Pons (tissue), 1 donor: ENCODE measurements at places on chromosomes 12 and 14.

GRCh38 chr12:114319422-114319821 lies 86.5 kb downstream of the TBX5 start:
- no peak for DNase-seq

- peak; percentile 86 for DNase-seq
Measured at GRCh38 chr14:34711169-34711568, 3.2 kb downstream of the CFL2 start.

DNA sequence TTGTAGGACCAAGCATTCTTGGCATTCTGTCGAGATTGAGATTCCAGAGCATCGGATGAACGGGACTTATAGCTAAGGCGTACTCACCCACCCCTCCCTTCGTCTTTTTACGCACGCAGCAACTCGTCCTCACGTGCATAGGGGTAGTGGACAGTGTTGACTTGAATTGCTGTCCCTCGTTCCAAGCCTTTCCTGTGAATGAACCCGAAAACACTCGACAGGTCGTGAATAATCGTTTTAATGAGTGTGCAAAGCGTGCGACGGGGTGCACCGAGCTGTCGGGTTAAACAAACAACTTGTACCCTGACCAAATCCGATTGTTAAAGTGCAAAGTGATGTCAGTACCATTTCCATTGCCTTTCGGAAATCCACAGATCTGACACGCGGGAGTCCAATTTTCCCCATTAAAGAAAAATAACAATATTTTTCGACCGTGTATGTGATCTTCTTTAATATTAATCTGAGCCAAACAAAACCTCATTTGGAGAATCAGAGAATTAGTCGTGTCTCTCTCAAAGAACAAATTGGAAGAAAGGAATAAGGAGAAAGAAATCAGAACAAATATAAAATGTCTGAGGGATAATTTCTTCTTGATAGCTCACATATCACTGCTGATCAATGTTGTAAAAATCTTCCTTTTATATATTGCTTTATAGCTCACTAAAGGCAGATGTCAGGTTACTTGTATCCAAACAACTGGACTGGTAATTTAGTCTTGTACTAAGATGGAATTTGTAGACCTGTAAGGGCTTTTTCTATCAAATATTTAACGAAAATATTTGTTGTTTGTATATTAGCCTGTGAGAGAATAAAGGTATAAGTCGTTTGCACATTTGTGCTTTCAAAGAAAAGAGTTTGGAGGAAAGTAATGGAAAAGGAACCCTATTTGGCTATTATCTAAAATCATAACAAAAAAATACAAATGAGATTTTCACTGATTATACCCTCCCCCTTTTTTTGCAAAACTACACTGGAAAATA lies 11.8 kb downstream of the FOXG1 start:
- no peak for DNase-seq

DNA sequence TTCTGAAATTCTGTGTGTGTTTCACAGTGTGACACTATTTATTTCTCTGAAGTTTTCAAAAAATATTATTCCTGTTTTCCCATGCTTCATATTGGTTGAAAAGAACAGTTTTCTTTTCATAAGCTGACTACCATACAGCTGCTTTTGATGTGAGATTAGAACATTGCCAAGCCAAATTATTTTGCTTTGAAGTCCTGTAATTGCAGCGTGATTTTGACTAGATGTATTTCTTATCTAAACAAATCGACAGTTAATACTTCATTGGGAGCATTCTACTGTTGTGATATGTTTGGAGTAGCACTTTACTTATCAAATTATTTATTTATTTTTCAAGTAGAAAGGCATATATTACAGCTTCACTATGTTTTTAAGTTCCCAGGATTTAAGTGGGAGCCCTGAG lies 132.0 kb downstream of the DACT1 start:
- DNase-seq, result no peak

DNA sequence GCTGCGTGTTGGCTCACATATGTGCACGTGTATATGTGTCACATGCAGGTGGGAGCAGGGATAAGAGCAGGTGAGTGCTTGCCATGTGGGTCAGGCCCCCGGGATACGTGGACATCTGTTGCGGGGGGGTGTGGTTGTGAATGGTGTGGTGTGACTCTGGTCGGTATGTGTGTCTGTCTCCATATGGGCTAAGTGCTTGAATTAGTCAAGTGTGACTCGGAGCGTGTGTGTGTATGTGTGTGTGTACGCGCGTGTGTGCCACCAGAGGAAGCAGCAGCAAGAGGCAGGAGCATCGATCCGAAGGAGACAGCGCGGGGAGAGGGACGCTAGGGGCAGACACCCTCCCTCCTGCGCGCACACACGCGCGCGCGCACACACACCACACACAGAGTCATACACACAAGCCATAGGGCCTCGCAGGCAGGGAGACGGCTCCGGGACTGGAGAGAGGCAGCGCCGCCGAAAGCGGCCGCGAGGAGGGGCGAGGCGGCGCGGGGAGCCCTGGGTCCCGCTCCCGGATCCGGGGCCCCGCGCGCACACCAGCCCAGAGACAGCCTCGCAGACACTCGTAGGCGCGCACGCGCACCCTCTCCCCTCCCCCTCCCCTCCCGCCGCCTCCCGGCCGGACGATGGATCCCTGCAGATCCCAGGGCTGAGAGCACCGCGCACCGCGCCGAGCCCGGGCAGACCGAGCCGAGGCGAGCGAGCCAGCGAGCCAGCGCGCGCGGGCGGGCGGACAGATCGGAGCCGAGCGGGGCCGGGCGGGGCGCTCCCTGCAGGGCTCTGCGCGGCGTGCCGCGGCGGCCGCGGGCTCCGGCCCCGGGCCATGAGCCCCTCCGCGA lies at the start of gene ASIC1:
Gene ASIC1 (plus strand): TSS at position 597 of the 842 bp plus-strand sequence. CDS start 1,171 bp downstream, outside the sequence.
- peak; percentile 48 for DNase-seq

- DNase-seq, result peak; percentile 18
Measured at GRCh38 chr12:123713398-123713797, 1.2 kb downstream of the ATP6V0A2 start.

GRCh38 chr14:104723651-104724406 lies at the start of gene ADSS1:
Gene ADSS1 (plus strand): TSS chr14:104724229. CDS start chr14:104724271, 42 bp downstream.
- peak; percentile 46 for DNase-seq

- no peak for DNase-seq
Measured at GRCh38 chr14:61077951-61078720, 97.1 kb downstream of the SLC38A6 start.

DNA sequence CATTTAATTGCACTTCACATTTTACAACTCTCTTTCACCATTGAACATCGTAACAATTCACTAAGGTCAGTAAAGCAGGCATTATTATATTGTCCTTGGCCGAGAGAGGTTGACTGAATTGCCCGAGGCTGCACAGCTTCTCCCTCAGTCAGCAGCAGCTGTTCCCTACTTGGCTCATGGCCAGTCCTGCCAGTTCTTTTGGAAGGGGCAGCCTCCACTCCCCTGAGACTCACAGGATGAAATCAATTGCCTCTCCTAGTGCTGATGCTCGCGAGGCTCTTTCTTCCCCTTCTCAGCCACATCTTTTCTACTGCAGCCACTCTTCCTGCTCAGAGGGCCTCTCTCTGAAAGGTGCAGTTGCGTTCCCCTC lies 79.9 kb upstream of the KCNA1 start:
- no peak for DNase-seq

GRCh38 chr12:82412246-82412645 lies 53.9 kb downstream of the METTL25 start:
- DNase-seq, result no peak

- DNase-seq, result no peak
Measured at GRCh38 chr14:103961928-103962578, 19.7 kb upstream of the RD3L start.
